ENCODE measurements at places on chromosomes 7 and 10.

DNA sequence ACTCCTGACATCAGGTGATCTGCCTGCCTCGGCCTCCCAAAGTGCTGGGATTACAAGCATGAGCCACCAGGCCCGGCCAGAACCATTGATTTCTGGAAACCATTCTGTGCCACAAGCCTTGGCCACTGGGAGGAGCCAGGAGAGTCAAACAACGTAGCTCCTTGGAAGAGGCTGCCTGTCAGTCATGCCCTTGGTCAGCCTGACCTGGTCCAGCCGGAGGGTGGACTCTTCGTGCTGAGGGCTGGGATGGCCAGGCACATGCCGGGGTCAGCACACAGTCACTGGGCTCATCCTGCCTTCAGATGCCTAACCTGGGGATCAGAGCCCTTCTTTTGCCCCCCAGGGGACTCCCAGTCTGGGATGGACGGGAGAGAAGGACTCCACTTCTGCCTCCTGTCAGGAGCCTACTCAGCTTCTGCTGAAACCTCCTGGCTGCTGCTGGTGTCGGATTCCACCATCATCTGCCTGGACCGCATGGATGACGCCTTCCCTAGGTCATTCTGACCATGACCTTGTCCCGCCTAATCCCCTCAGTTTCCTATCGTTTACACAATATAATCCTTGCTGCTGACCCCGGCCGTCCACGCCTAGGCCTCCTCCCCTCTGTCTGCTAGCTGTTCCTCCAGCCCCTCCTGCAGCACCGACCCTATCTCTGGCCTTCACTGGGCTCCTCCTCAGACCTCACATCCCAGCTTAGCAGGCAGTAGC, 30.4 kb downstream of the TMEM270 start:
- no peak for DNase-seq

DNA sequence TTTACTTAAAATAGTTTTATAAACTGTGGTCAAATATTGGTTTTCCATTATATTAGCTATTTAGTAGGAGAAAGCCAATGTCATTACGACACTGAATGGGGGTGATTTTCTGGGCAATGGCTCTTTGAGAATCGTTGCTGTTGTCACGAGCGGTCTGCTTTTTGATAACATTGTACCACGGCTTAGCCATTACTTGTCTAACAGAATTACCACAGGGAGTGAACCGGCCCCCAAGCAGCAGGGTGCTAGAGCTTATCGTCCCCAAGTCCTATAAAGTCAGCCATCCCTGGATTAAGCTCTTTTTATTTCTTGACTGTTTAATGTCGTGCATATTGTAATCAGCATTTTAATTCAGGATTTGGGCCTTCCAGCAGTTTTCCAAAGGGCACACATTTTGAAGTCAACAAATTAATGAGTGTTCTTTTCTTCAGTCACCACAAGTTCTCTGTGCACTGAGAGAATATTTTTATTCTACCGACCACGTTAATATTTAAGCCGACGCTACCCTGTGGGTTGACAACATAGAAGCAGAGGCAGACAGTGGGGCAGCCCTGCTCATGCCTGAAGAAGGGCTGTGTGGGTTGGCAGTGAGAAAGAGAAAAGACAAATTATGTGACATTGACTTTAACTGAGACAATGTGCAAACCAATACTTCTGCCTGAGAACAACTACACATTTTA, 125.8 kb downstream of the ICA1 start:
- DNase-seq = no peak

DNA sequence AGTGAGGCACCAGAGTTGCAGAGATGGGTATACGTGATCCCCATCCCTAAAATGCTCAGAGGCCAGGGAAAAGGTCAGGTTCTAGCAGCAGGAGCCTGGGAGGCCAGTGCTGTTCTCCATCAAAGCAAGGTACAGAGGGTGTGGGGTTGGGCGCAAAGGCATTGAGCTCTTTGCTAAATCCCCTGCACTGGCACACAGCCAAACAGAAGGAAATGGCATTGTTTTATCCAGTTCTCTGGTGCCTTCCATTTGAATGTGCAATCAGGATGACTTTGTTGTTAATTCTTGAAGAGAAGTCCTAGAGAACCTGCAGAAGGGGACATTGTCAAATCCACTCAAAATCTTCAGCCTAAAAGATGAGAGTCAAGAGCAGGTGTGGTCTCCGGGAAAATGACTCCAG, 111.3 kb upstream of the CHST15 start:
- DNase-seq = no peak

- DNase-seq = no peak
These were observed 24.0 kb downstream of the TMEM176A start for GRCh38 chr7:150824379-150825177.

- peak; percentile 71 for DNase-seq
These were observed 5.0 kb downstream of the ZYX start for GRCh38 chr7:143385891-143386781.

DNA sequence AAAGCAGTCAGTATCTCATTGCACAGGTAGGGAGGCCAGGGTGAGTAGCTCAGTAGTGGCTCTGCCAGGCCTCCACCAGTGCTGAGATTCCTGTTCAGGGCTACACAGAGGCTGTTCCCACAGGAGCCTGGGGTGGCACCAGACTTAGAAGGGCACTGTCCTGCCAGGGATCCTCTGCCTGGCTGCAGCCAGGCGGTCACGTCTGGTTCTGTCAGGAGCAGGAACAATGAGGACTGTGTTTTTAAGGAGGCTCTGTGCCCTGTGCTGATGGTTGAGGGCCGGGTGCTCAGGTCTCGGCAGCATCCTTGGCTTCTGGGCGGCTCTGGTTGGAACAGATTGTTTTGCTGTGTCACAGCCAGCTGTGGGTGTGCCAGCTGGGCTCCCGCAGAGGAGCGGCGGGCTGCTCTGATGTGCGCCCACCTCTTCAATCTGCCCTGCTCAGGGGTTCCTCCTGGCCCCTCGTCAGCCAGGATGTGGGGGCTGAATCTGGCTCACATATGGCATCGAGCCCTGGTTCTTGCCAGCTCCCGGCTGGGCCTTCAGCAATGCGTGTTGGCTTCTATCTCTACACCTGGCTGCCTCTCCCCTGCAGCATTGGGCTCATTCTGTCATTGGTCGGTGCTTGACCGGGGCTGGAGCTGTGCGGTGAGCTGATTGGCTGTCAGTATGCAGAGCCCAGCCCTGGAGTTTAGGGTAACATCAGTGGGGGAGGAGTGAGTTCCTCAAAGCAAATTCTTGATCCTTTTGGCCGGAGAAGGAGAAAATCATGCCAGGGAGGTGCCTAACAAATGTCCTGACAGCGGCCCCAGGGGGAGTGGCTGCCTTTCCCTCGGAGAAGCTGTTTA, 41.2 kb downstream of the TACR2 start:
- DNase-seq = peak; percentile 54

GRCh38 chr7:84425702-84426259, 231.2 kb upstream of the SEMA3A start:
- no peak for DNase-seq

- no peak for DNase-seq
These were observed 273.7 kb downstream of the SEMA3D start for GRCh38 chr7:84912993-84913635.

- peak; percentile 78 for DNase-seq
These were observed 537 bp downstream of the FOXK1 start for GRCh38 chr7:4682621-4683042.

- DNase-seq = no peak
These were observed 21.3 kb upstream of the ARHGAP21 start for GRCh38 chr10:24744946-24745345.

- no peak for DNase-seq
These were observed 307.2 kb downstream of the PRPF18 start for GRCh38 chr10:13893926-13894325.

- no peak for DNase-seq
These were observed 21.3 kb upstream of the FXYD4 start for GRCh38 chr10:43350156-43350555.

- DNase-seq = no peak
These were observed 23.1 kb downstream of the KIF5B start for GRCh38 chr10:32033171-32033570.

DNA sequence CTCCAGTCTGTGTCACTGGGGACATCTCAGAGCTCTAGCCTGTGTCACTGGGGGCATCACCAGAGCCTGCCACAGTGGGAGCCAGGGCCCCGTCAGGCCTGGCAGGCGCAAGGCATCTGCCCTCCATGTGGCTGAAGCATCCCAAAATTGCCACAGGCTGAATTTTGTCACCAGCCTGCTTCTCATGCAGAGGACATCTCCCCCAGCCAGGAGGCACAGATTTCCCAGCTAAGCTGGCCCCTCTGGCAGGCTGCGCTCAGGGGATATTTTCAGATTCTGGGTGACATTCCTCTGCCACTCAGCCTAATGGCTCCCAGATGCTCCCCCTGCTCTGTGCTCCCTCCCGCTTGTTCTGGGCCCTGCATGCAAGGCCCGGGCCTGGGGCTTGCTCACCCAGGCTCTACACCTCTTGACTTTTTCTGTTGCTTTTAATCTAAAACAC, 64.6 kb downstream of the COL13A1 start:
- DNase-seq = no peak

- DNase-seq = no peak
These were observed 11.4 kb downstream of the SH3PXD2A start for GRCh38 chr10:103843854-103844570.

DNA sequence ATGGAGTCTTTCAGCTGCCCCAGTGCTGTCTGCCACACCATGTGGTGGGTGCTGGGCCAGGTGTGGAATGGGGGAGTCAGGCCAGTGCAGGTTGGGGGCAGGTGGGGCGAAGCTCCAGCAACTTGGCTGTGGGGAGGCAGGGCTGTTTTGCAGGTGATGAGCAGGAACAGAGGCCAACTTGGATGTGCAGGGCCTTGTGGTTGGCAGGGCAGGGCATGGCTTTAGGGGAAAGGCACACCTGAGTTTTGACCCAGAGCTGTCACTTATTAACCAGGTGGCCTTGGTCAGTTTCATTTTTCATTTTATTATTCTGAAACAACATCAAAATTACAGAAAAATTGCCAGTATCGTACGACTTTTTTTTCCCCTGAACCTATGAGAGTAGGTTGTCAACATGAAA, 1.1 kb upstream of the SFTPA2 start:
- no peak for DNase-seq

DNA sequence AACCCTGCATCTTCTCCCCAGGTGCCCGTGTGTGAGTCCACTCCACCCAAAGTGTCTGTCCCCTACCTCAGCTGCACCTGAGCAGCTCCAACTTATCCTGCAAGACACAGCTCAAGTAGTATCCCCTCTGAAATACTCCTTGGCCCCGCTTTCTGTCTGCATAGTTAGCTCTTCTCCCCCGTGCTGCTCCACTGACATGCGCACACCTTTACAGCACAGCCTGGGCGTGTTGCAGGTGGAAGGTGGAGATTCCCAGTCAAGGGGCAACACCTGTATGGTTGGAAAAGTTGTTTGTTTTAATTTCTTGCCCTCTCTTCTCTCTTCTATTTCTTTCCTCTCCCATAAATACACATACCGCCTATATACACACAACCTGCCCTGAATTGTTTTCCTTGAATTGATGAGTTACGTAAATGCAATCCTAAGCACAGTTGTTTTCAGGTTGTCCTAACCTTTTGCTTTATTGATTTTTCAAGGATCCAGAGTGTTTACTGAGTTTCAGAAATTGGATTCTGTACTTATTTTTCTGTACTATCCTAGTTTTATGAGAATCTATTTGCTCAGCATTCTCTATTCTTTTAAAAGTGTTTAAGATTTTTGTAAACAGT, 14.9 kb downstream of the MET start:
- DNase-seq = no peak

GRCh38 chr10:61023053-61023452, 79.1 kb upstream of the RHOBTB1 start:
- DNase-seq = no peak

- no peak for DNase-seq
These were observed 103.5 kb downstream of the ELAPOR2 start for GRCh38 chr7:86955895-86956503.

- DNase-seq = no peak
These were observed 41.1 kb downstream of the INSIG1 start for GRCh38 chr7:155338632-155339320.

DNA sequence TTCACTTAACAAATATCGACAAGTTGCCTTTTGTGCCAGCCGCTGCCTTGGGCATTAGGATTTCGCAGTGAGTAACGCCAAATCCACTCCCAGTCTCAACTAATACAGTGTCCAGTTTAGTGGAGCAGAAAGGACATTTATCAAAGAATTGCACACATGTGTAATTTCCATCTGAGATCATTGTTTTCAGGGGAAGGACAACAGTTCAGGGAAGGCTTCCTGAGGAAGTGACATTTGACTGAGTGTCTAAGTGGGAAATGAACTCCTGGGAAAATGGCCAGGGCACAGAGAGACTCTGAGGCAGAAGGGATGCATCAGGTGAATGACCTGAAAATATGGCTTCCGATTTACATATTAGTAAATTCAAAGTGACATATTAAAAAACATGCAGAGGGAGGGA, 89.4 kb downstream of the ITGA8 start:
- DNase-seq = no peak

- no peak for DNase-seq
These were observed 135.1 kb downstream of the NRBF2 start for GRCh38 chr10:63268149-63268797.

GRCh38 chr7:95863-96260, 96.5 kb upstream of the FAM20C start:
- DNase-seq = no peak

GRCh38 chr7:27520815-27521790, 141.6 kb downstream of the HIBADH start:
- no peak for DNase-seq

GRCh38 chr10:69359148-69359547, 57.6 kb downstream of the TACR2 start:
- DNase-seq = no peak

GRCh38 chr10:130339091-130339490, 202.9 kb downstream of the GLRX3 start:
- no peak for DNase-seq

DNA sequence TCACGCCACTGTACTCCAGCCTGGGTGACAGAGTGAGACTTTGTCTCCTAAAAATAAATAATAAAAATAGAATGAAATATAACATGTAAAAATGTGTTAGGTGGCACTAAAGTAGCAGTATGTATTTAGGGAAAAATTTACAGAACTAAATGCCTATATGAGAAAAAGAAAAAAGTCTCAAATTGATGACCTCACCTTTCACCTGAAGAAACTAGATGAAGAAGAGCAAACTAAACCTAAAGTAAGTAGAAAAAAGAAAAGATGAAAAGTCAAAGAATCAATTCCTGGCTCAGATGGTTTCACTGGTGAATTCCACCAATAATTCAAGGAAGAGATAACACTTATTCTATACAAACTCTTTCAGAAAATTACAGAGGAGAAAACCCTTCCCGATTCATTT, 106.5 kb upstream of the NANOS1 start:
- DNase-seq = no peak

DNA sequence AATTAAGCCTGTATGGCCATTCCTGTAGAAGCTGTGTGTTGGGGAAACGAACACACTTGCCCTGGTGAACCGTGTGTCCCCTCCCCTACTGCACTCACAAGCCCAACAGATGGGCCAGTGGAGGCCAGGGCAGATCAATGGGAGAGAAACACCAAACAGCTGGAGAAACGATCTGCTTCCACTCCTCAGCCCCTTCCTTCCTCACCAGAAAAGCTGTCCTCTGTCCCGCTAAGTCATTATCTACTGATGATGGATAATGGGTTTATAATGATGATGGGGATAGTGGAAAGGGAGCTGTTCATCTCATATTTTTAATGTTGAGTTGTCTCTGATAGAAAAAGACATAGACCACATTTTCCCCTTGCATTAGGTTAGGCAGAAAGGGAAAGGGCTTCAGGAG, 99.7 kb downstream of the ELMO1 start:
- DNase-seq = no peak
